Midbrain (tissue), 1 donor: ENCODE measurements at places on chromosomes 7 and 10.

- DNase-seq: no peak
Measured at GRCh38 chr7:27151341-27151930, 947 bp downstream of the HOXA3 start.

DNA sequence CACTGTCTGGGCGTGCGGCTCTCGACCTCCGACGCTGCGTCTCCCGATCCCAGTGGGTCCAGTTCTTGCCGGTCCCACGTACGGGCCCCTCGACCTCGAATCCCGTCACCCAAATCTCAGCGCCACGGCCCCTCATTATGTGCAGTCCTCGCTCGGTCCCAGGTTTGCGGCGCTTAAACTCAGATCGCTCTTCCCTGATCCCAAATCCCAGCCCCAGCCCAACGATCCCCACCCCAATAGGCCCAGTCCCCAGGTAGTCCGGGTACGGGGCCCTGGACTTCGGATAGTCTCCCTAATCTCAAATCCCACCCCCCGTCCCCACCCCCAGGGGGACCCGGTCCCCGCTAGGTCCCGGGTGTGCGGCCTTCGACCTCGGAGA, 666 bp downstream of the HNRNPF start:
- DNase-seq: no peak

DNA sequence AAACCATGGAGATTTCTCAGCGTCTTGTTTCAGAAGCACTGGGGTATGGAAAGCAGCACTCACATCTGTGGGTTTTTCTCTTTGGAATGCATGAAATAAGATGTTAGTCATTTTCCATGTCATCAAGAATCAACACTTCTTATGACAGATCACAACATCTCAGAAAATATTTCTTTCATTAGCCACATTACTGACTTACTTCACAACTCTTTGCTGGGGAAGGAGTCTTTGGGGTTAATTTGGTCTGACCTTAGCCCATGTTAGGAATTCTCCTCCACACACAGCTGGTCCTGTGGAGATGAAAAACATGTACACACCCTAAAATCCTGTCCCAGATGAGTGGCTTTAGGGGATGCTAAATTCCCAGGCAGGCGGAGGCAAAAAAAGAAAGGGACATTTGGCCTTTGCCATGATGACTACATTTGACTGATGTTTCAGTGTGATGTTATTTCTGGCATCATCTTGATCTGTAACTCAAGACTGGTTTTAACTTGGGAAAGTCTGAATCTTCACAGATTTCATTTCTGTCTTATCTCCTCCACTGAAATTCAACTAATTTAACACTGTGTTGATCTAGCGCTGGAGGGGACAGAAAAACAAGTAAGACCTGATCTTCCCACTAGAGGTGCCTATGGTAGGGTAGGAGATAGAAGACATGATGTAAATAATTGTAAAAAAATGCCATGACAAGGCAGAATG, 363.2 kb downstream of the PRPF18 start:
- no peak for DNase-seq

DNA sequence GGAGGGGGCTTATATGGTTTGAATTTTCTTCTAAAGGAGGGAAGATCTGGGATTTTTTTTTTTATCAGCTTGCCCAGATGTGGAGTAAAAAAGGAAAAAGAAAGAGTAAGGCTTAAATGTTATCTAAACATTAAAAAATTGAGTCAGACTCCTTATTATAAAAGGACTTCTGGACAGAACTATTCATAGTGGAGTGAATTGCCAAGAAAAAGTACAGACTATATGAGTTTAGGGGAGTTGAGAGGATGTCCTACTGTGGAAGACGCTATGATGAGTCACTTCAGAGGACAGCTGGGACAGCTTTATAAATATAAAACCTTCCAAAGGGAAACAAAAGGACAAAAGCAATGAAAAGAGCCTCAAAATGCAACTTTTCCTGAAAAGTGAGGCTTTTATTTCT, 73.0 kb downstream of the TFPI2 start:
- DNase-seq: no peak

GRCh38 chr10:56135828-56136227, 225.2 kb downstream of the ZWINT start:
- no peak for DNase-seq

- DNase-seq: peak; percentile 10
Measured at GRCh38 chr7:111029574-111030251, 61.2 kb upstream of the LRRN3 start.

- no peak for DNase-seq
Measured at GRCh38 chr10:43808136-43808535, 159.5 kb upstream of the ZNF32 start.

DNA sequence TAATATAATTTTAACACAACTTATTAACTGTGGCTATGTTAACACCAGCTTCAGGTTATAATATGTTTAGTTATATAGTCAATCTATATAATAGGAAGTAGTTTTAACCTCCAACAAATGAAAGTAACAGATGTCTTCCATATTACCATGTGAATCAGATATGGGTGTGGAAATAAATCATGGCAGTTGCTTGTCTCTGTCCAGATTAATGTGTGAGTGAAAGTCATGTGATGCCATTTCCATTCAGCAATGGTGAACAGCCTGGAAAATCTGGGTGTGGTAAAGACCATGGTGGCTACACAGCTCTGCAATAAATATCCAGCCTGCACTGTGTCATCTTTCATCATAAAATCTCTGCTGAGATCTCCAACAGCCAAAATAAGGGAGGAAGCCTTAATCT, 27.8 kb downstream of the HEPACAM2 start:
- no peak for DNase-seq

DNA sequence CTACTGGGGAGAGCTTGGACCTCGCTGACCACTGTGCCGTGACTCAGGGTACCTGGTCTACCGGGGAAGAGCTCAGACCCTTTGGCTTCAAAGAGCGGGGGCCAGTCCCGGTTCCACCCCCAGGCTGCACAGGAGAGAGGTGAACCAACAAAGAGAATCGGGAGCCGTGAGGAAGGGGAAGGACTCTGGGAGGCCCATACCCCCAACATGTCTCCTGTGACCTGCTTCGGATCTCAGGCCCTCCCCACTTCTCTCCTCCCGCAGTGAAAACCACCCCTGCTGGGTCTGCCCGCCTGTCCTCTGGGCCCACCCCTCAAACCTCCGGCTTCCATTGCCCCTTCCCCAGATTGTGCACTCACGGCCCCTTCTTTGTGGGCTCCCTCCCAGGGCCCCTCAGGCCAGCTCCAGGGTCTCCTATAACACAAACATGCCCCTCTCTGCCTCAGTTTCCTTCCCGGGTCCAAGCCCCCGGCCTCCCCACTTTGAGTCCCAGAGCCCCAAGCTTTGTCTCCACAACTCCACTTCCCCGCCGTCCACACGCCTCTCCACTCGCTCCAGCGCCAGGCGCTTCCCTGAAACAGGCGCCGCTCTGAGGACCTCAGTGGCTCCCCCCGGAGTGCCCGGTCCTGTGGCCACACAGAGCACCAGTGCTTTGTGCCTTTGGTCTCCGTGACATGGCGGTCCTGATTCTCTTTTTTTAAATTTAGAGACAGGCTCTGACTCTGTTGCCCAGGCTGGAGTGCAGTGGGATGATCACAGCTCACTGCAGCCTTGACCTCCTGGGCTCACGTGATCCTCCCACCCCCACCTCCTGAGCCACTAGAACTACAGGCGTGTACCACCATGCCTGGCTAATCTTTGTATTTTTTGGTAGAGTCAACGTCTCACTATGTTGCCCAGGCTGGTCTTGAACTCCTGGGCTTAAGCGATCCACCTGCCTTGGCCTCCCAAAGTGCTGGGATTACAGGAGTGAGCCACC, 7.5 kb upstream of the INTS1 start:
- no peak for DNase-seq

DNA sequence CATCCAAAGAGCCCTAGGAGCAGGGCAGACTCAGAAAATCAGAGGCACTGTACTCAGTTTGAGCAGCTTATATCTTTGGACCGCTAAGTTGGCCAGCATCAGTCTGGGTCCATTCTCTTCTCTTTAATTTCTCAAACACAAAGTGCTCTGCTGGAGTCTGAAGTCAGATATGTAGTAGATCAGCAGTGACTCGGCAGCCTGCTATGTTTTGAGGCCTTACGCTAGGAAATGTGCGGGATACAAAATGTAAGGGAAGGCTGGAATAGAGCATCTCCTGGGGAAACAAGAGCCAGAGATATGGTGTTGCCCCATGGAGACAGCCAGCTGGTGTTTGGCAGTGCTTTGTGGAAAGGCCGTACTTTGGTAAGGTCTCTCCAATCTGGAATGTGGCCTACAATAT, 60.6 kb upstream of the VKORC1L1 start:
- no peak for DNase-seq

DNA sequence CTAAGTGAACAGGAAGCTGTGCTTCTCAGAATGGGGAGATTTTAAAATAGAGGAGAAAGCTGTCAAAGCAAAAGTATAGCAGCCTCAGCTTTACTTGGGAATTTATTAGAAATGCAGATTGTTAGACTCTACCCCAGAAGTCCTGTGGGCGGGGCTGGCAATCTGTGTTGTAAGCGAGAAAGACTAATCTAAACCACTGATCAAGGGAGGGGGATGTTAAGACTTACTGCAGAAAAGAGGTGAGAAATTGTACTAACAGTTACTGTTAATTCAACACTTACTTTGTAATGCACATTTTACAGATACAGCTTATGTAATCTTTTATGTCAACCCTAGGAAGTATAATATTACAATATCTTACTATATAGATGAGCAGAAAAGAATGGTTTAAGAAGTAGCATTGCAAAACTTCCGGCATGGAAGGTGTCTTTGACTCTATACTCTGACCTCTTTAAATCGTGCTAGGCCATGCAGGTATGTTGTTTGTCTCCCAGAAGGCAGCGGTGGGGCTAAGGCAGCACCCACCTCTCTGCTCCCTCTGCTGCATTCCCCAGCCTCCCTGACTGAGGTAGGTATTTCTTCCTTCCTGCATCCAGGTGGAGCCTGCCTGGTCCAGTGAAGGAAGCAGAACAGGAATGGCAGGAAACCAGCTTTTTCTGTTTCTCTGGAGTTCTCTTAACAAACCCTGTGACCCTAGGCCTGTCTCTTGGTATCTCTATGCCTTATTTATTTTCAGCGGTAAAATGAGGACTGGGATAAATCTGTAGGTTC, 462.2 kb downstream of the AUTS2 start:
- DNase-seq: no peak

- peak; percentile 34 for DNase-seq
Measured at GRCh38 chr7:133434246-133434865, 181.5 kb downstream of the EXOC4 start.

GRCh38 chr10:89159316-89159715, 47.8 kb downstream of the CH25H start:
- no peak for DNase-seq

DNA sequence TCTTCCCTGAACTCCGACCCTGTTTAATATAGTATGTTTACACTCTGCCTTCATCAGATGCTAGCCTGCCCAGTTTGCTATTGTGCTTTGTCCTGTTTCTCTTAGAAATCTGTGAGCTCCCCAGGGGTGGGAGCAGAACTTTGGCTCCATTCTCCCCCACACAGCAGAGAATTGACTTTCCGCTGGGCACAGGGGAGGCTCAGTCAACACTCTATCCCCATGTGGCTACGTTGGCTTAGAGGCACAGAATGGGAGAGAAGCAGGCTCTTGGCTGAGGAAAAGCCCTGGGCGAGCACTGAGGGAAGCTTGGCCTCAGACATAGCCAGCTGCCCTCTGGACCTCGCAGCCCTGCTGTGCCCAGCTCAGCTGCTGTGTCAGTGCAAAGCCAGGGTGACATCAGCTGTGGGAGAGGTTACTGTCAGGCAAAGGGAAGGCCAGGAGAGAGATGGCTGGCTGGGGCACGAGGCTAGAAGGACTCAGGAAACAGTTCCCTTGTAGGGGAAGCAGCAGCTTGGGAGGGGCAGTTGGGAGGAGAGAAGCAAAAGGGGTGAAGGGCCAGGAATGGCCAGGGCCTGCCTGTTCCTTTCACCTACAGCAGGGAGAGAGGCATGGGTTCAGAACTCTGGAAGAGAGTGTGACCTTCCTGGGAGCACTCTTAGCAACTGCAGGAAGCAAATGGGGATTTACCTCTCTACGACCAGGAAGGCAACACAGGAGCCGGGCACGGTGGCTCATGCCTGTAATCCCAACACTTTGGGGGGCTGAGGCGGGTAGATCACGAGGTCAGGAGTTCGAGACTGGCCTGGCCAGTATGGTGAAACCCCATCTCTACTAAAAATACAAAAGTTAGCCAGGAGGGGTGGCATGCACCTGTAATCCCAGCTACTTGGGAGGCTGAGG, 5.8 kb upstream of the SCD start:
- peak; percentile 86 for DNase-seq

DNA sequence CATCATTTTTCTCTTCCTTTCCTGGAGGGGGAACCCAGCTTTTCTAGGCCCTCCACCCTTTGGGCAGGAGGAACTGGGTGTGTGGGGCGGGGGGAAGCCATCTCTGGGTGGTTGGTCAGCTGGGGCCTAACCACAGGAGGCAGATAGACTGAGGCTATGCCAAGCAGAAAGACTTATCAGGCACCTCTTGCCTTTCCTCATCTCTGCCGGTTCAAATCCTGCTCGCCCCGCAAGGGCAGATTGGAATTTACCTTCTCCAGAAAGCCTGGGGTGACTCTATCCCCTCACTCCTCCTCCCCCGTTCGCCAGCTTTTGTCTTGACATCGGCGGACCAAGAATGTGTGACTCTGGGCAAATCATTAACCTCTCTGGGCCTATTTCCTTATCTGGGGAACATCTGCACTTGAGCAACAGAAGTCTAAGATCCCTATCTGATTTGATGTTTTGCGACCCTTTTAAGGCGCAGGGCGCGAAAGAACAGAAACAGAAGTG, 584 bp upstream of the GARS1 start:
- no peak for DNase-seq

DNA sequence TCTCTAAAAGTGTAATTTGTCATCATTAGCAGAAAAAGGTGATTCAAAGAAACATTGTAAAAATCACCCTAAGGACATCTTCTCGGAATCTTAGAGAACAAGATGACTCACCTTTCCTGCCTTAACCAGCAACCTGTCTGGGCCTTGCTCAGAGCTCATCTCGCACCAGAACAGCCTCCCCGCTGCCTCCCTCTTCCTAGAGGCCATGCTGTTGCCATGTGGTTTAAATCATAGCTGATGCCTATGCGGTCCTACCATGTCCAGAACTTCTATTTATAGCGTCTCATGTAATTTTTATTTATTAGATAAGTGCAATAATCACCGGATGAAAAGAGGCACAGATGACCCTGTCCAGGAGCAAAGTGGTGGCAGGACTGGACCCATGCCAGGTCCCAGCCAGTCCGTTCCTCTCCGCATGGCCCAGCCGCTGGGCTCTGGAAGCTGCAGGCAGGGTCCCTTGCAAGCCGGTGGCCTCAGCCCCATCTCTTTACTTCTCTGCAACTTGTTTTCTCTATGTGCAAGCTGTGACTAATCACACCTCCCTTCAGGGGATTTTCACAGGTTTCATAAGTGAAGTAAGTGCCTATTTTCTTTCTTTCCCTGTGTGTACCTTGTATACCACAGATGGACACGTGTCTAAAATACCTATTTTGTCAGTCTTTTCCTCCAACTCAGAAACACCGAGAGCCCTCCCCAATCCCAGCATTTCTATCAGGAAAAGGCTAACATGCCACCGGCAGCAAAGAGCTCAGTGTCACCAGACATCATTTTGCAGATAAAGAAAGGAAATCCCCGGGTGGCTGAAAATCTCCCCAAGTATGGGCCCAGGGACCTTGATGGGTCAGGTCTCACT, 27.1 kb downstream of the KLF6 start:
- DNase-seq: no peak
